Naive thymus-derived CD4-positive, alpha-beta T cell (primary cell): ENCODE measurements at places on chromosomes 5 and 9. TPM values are rescaled to one million over a fixed set of nuclear protein-coding genes. Genes with fewer than 3 reads are reported as not detected.

DAP gene
- polyA plus RNA-seq = 60.9 TPM

DNA sequence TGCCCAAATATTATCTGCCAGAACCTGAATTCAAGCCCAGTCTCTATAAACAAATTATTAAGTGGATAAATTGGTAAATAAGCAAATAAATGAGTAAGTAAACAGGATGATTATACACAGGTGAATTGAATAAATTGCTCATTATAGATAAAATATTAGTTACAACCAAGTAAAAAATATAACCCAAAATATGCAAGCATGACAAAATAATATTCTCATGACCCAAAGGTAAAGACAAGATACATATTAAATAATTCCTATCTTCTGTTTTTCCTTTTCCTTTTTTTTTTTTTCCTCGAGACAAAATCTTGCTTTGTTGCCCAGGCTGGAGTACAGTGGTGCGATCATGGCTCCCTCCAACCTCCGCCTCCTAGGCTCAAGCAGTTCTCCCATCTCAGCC, 21.2 kb upstream of the FSD1L start:
- no peak for DNase-seq

GRCh38 chr5:32458880-32459495, 14.4 kb upstream of the ZFR start:
- no peak for DNase-seq

DNA sequence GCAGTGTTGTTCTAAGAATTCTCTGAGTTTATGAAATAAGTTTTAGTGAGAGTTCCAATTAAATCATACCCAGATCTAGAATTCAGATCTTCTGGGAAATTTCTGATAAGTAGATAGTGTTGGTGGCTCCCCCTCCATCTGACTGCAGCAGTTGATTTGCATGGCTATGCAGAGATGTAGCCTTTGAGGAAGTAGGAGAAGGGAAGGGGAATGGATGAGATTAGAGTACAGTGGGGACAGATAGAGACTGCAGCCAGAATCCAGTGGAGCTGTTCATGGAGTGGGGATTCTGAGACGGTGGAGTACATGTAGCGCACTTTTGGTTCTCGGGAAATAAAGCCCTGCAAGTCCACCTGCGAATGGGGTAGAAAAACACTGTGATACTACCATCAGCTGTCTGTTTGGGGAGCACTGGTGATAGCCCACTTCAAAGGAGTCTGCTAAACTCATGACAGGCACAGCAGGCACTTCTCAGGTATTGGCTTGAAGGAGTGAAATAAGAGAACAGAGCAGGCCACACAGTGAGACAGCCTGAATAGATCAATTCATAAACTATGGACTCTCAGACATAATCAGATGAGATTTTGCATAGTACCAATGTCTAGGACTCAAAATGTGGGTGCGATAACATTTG, 96.8 kb downstream of the ALDH1A1 start:
- DNase-seq = no peak

GRCh38 chr5:69129413-69129812, 35.6 kb downstream of the SLC30A5 start:
- no peak for DNase-seq

GRCh38 chr9:33676746-33677505, 118.4 kb upstream of the PRSS3 start:
- peak; percentile 4 for DNase-seq

NFIB gene
- polyA plus RNA-seq = not detected

GRCh38 chr5:452978-453710, 10.2 kb downstream of the EXOC3 start:
- no peak for DNase-seq

DNA sequence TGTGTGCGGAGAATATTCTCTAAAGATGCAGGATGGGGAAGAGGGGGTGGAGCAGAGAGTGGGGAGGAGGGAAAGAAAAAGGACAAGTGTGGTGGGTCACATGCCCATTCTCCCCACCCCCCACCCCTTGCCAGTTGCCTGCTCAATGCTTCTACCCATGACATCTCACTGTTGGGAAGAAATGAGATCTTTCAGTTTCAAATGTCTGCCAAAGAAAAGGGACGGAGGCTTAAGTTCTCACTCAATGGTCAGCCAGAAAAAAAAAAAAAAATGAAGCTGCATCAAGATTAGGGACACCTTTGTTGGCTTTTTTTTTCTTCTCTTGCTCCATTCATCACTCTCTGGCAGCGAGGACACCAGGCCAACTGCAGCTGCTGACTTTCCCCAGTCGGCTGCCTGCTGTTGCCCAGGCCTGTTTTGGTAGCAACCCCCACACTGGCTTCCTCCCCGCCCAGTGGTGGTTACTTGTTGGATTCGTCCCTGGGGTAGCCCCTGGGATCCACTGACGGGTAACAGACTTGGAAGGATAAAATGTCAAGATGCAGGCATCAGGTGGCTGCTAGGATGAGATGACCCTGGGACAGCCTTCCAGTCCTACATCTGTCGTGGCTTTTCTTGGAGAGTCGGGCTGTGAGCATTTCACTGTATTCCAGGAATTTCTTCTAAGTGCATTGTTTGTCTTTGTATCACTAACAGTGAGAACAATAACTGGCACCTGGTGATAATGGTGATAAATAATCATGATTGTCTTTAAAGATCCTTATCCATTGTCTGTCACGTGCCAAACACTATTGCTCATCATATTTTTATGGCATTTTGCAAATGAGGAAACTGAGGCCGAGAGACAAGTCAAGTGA, 9.1 kb downstream of the WWC1 start:
- DNase-seq = no peak

SRP19 gene
- 115 TPM for polyA plus RNA-seq

DNA sequence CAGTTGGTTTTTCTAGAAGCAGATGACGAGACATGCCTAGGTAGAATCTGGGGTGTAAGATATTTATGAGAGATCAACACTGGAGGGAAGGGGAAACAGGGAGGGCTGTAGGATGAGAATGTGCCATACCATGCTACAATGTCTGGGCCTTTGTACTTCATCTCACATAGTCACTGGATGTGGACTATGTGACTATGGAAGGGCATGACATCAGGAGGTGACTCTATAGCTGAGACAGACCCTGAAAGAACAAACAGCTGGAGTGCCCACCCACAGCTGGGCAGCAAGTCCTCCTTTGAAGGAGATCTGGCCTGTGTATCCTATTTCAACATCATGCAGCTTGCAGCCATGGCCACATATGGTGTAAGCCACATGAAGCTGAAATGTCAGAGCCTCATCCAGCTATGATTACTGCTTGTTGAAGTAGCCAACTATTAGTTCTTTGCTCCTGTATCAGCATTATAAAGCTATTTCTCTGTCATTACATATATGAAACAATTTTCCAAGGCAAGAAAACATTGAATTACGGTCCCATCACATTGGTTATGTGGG, 46.2 kb upstream of the KIF2A start:
- no peak for DNase-seq

WDR31 gene
- polyA plus RNA-seq = 0.48 TPM
